ENCODE measurements at places on chromosomes 7 and 10.

- no peak for DNase-seq
Measured at GRCh38 chr7:157436076-157436475, 99.3 kb downstream of the DNAJB6 start.

DNA sequence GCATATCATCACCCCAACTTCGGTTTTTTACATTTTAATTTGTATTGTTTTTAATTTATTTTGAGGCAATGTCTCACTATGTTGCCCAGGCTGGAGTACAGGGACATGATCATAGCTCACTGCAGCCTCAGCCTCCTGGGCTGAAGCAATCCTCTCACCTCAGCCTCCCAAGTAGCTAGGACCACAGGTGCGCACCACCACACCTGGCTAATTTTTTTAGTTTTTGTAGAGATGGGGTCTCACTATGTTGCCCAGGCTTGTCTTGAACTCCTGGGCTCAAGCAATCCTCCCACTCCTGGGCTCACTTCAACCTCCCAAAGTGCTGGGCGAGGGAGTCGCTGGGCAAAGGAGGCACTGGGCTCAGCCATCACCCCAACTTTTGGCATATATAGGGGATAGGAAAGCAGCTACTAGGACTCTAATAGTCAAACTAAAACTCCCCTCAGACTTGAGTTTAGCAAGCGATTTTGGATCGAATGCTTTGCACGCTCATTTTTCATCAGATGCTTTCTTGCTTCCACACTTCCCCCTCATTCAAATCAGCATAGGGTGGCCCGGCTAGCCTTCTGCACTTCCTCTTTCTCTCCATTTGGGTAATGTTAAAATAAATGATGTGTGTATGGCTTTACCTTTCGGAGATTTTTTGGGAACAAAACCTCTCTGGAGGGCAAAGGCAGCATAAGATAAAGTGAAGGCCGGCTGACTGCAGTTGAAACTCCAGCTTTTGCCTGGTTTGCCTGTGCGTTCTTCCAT, 20.8 kb upstream of the NMT2 start:
- DNase-seq = no peak

GRCh38 chr7:48175019-48175418, 3.8 kb downstream of the ABCA13 start:
- no peak for DNase-seq

- DNase-seq = no peak
Measured at GRCh38 chr7:123580406-123581161, 21.0 kb upstream of the ASB15 start.

- no peak for DNase-seq
Measured at GRCh38 chr10:70277396-70278030, 6.3 kb downstream of the NPFFR1 start.

GRCh38 chr7:138349841-138350700, 110.0 kb upstream of the TRIM24 start:
- DNase-seq = no peak

DNA sequence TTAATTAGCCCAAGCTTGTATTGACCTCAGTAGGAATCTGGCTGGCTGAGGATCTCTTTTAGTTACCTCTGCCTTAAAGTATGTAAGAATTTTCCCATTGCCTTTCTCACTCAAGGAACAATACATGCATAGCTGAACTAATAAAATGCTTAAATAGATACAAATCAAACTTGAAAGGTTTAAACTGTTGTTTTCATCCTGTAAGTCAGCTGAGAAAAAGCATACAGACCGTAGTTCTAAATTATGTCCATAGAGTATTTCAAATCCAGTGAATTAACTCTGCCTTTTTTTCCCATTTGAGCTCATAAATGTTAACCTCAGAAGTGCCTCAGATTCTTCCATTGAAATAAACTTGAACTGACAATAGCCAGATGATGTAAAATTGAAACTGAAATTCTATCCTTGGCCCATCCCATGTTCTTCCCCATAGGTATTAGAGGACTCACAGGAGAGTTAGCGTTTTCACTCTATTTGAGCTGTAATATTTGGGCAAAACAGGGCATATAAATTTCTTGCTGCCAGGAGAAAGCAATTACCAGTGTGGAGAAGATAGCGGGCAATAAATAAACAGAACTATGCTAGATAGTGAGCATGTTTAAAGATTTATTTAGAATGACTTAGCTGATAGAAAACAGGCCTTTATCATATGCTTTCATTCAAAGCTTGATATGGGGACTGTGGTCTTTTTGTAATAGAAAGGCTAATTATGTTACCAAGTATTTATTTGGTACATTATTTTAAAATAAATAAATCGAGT, 163.7 kb downstream of the WNT2 start:
- DNase-seq = no peak

DNA sequence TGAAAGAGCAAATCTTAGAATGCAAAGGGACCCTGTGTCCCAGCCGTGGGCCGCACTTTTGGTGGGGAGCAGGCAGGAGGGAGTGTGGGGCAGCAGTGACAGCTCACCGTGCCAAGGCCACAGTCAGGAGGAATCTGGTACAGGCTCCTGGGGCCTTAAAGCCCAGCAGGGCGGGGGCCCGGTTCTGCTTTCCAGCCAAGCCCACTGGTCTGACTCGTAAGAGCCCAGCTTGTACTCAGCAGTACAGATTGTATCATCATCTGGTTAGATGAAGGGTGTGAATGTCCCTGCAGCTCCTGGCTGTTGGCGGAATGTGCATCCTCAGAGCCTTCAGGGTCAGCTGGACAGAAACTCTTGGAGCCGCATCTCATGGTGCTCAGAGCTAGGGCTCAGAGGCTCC, 30.5 kb upstream of the TRIM8 start:
- no peak for DNase-seq

DNA sequence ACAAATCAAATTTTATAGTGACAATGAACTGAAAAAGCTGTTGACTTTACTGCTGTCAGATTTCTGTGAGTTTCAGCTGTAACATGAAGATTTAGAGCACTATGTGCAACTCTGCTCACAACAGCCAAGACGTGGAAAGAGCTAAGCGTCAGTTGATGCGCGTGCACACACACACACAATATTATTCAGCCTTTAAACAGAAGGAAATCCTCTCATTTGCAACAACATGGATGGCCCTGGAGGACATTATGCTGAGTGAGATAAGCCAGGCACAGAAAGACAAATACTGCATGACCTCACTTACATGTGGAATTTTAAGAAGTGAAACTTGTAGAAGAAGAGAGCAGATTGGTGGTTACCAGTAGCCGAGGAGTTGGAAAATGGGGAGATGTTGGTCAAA, 82.8 kb upstream of the FRMD4A start:
- no peak for DNase-seq

GRCh38 chr7:97307521-97308108, 190.1 kb downstream of the SDHAF3 start:
- no peak for DNase-seq

- no peak for DNase-seq
Measured at GRCh38 chr7:104206841-104207240, 972 bp downstream of the ORC5 start.

DNA sequence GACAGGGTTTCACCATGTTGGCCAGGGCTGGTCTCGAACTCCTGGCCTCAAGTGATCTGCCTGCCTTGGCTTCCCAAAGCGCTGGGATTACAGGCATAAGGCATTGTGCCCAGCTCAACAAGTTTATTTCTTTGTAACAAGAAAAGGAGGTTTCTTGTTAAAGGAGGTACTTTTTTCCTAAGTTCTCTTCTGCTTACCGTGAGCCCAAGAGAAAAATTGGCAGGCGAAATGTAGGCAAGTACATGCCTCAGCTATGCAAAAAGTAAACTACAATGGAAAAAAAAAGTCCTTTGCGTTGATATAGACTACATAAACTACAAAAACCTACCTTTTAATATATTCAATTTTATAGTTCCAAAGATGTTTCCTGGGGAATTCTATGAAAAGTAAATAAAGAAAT, 122.6 kb downstream of the DKK1 start:
- no peak for DNase-seq

GRCh38 chr10:8438603-8439002, 384.1 kb downstream of the GATA3 start:
- no peak for DNase-seq

DNA sequence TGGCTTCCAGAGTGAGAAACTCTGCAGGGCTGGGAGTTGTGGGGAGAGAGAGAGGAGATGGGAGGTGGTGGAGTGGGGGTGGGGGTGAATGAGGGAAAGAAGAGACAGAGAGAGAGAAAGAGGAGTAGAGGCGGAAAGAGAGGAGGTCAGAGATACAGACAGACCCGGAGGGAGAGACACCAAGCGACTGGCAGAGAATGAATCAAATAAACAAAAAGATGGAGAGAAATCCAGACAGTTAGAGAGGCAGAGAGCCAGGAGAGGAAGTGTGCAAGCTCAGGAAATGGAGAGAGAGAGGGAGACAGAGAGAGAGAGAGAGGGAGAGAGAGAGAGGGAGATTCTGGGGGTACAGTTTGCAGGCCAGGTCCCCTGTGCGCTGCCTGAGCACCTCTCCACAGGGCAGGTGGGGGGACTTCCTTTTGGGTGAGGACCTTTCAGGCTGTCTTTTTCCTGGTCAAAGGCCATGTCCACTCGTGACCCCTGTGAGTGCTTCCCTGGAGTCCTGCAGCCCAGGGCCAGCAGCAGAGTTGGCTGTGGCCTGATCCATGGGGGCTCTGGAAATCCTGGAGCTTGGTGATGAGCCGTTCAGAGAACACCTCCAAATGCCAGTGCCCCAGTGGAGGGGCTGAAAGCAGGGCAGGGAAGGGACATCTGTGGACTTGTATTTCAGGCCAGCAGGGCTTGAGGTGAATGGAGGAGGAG, 25.0 kb upstream of the PCBD1 start:
- no peak for DNase-seq
